ENCODE measurements at places on chromosomes 16 and 17.

DNA sequence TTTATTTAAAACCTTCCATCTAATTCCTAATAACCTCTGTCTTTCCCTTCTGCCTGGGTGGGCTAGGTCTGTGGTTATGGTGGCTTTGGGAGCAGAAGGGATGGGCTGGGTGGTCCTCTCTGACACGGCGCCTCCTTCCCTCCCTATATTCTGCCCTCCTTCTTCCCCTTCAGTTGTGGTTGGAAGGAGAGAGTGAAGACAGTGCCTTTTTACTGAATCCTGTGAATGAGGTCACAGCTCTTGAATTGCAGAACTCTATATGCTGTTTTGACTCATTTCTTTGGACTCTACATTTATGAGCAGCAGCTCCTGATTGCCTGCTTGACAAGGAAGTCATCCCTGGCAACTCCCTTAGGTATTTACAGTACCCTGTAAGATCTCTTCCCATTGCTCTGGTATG, 256.0 kb upstream of the ELAC2 start:
- DNase-seq = no peak

- no peak for DNase-seq
Measured at GRCh38 chr16:72715267-72715666, 332.7 kb downstream of the ZFHX3 start.

DNA sequence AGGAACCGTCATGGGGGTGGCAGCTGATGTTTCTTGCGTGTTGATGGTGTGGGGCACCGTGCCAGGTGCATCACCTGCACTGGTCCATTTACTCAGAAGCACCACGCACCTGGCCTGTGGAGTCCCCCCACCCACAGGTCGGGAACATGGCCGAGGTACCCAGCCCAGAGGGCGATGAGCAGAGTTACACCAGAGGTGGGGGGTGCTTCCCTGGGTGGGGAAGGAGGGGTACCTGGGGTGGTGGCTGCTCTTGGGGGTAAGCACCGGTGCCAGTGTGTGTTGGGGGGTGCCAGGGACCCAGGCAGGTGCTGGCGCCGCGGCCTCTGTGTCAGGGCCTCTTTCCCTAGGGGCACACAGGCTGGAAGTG, 5.0 kb upstream of the ZNF750 start:
- DNase-seq = no peak

DNA sequence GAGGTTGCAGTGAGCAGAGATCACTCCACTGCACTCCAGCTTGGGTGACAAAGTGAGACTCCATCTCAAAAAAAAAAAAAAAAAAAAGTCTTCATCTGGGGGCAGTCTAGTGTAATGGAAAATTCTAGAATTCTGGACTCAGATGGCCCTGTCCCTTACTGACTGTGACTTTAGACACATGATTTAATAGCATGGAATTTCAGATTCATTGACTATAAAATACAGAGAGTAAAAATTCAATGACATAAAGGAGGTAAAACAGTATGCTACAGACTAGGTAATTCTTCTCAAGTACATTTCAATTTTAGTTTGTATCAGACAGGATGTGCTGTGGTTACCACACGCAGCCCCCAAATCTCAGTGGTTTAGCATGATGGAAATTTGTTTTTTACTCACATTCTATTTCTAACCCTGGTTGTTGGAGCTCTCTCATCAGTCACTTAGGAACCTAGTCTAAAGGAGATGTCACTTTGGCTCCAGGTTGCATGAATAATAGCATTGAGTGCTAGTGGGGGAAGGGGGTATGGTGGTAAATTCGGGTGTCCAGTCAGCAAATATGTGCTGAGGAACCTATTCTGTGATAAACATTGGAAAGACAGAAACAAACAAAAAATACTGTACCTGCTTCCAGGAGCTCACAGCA, 444.0 kb downstream of the XYLT1 start:
- no peak for DNase-seq

GRCh38 chr17:64192589-64192988, 62.6 kb upstream of the ERN1 start:
- DNase-seq = no peak

DNA sequence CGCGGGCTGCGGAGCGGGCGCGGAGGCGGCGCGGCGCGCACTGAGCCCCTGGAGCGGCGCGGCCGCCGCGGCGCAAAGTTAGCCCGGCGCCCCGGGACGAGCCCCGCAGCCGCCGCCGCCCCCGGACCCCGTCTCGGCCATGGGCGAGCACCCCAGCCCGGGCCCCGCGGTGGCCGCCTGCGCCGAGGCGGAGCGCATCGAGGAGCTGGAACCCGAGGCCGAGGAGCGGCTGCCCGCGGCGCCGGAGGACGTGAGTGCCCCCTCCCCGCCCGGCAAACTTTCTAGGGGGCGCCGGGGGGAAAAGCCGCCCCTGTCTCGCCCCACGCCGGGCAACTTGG, 388 bp downstream of the RHBDL3 start:
- no peak for DNase-seq

DNA sequence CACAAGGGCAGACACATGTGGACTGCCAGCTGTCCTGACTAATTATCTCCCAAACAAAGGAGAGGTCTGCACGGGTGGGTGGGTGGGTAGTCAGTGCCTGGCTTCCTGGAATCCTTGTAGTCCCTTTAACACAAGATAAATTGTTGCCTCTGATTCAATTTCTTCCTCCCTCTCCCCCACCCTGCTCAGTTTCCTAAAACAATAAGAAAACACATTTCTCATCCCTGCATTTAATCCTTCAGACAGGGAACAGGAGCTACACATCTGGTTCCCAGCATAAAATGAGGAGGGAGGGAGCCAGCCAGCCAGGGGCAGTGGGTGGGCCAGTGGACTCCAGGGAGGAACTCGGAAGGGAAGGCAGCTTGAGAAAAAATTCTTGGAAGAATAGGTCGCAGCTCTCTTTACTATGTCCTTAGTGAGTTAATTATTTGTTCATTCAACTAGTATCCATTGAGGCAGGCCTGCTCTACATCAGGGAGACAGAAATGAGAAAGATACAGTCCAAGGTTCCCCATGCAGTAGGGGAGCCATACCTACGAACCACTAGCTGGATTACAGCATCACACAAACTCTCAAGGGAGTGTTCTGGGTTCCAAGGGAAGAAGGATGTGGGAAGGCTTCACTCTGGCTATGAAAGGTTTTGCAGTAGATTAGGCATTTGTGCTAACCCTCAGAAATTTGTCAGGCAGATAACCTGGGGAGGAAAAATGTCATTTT, 58.3 kb downstream of the CCT6B start:
- DNase-seq = peak; percentile 35

DNA sequence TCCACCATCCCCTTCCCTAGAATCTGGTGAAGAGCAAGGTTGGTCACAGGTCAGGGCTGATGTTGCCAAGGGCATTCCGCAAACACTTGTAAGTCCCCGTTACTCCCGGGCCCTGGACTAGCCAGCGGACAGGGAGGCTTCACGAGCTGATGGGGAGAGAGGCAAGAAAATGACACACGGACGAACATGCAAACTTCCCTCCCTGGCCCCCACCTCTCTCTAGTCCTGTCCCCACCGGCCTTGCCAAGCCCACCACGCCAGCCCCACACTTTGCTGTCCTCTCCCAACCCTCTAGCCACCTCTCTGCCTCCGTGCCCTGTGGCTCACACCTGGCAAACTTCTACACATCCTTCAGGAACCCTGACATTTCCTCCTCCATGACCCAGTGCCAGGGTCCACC, 54.8 kb downstream of the RPH3AL start:
- no peak for DNase-seq

GRCh38 chr16:51012396-51012795, 138.7 kb downstream of the SALL1 start:
- no peak for DNase-seq

GRCh38 chr17:65470783-65471182, 90.7 kb downstream of the AXIN2 start:
- no peak for DNase-seq

GRCh38 chr17:77925831-77926543, 32.5 kb upstream of the TNRC6C start:
- no peak for DNase-seq

DNA sequence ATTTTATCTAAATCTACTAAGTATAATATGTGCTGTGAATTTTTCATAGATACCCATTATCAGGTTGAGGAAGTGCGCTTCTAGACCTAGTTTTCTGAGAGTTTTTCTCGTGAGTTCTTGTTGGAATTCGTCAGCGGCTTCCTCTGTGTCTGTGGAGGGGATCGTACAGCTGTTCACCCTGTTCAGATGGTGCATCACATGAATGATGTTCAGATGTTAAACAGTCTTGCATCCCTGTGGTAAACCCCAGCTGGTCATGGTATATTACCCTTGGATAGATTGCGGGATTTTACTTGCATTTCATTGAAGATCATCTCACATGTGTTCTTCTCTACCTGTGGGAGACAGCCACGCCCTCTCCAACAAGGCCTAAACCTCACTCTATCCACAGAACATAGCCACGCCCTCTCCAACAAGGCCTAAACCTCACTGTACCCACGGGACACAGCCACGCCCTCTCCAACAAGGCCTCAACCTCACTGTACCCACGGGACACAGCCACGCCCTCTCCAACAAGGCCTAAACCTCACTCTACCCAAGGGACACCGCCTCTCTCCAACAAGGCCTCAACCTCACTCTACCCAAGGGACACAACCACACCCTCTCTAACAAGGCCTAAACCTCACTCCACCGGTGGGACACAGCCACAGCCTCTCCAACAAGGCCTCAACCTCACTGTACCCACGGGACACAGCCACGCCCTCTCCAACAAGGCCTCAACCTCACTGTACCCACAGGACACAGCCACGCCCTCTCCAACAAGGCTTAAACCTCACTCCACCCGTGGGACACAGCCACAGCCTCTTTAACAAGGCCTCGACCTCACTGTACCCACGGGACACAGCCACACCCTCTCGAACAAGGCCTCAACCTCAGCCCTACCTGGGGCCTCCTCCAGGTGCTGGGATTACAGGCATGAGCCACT, 180.2 kb upstream of the CHMP6 start:
- no peak for DNase-seq

DNA sequence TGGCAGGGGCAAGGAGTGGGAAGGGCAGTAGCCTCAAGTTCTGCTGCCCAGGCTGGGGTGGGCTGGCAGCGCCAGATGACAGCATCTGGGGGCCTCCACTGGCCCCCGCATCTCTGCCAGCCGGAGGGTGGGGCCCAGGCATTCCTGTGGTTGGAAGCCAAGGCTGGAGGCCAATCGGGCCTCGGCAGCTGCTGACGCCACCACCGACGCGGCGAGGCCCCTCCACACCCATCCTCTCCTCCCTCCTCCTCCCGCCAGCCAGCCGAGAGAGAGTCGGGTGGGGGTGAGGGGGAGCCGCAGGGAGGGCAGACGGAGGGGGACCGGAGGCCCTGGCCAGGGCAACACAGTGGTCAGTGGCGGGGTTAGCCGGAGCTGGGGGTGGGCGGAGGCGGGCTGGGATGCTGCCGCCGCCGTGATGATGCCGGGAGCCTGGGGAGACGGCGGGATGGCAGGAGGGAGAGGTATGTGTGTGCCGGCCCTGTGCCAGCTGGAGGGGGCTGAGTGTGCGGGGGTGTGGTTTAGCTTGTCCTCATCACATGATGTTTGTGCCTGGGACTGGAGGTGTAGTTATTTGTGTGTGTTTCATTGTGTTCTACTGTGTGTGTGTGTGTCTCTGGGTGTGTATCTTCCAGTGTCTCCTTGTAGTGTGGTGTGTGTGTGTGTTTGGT, 36.6 kb downstream of the ARHGAP23 start:
- DNase-seq = peak; percentile 71

- no peak for DNase-seq
Measured at GRCh38 chr16:20830372-20830771, 24.0 kb downstream of the REXO5 start.

- DNase-seq = no peak
Measured at GRCh38 chr16:88855736-88856121, 1.0 kb downstream of the GALNS start.

GRCh38 chr16:11423315-11424117, 78.3 kb downstream of the RMI2 start:
- DNase-seq = no peak

DNA sequence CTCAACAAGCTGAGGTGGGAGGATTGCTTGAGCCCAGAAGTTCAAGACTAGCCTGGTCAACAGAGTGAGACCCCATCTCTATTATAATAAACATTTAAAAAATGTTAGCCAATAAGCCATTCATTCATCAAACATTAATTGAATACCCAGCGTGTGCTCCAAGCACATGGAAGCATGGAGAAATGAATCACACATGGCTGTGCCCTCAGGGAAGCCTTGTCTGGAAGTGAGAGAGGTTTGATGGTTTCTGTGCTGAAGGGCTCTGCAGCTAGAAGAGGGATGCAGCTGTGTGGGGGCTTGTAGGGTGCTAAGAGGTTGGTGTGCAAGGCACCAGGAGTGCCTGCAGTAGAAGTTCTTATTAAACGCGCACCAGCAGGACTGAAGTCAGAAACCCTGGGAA, 11.2 kb downstream of the CYB5D2 start:
- no peak for DNase-seq

- DNase-seq = no peak
Measured at GRCh38 chr16:9957433-9957832, 224.8 kb downstream of the GRIN2A start.

DNA sequence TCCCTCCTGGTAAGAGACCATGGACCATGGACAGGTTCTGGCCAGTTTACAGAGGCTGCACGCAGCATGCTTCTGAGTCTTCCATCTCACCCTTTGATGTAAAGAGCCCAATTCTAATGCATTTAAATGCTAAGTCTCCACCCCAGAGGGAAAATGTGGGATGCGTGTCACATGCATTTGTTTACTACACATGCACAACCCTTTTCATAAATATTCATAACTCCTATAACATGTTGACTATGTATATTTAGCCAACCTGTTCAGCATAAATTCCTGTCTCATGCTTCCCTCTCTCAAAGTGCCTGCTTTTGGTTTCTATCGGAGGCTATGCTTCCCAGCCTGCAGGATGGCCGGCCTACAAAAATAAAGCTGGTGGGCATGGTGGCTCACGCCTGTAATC, 260.3 kb downstream of the STX8 start:
- no peak for DNase-seq

DNA sequence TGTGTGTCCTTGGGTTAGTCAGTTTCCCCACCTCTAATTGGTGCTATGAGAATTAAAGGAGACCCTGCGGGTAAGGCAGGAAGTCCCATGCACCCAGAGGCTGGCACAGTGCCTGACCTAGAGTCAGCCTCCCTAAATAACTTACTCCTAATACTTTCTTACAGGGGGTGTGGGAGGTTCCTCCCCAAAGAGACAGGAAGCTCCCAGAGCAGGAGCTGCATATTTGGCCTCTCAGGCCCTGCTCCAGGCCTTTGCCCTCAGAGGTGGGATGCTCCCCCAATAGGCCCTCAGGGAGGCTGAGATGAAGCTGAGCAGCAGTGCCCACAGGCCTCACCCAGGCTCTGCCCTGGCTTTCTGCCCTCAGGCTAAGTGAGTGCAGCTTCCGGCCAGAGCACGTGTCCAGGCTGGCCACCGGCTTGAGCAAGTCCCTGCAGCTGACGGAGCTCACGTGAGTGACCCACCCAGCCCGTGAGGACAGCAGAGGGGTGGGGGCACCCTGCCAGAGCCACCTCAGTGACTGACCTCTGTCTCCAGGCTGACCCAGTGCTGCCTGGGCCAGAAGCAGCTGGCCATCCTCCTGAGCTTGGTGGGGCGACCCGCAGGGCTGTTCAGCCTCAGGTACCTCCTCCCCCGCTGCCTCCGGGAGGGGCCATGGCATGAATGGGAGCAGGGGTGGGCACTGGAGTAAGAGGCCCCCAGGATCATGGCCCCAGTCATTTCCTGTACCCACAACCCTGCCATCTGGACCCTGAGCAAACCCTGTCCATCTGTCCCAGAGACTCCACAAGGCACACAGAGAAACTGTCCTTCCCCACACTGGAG, 31.1 kb upstream of the CPNE2 start:
- DNase-seq = no peak
